Cardiac septum (tissue), 1 donor: ENCODE measurements at places on chromosomes 13 and 19. TPM values are rescaled to one million over a fixed set of nuclear protein-coding genes. Genes with fewer than 3 reads are reported as not detected.

The ERVK3-1 gene
- 17.1 TPM for total RNA-seq

The ZNF584 gene
- total RNA-seq = 19.8 TPM

The LILRB2 gene
- total RNA-seq = 2.8 TPM

The KCNK6 gene
- 14.1 TPM for total RNA-seq

The RXFP2 gene
- not detected for total RNA-seq

The CD37 gene
- total RNA-seq = 4.8 TPM

The LILRA5 gene
- total RNA-seq = 2.1 TPM

The ZNF439 gene
- total RNA-seq = 5.0 TPM

The RFPL4A gene
- total RNA-seq = 0.46 TPM

The BLOC1S3 gene
- 5.0 TPM for total RNA-seq

The KLK4 gene
- total RNA-seq = not detected

The TNFSF9 gene
- total RNA-seq = not detected

The OLFM4 gene
- 0.65 TPM for total RNA-seq

The MUC16 gene
- 0.03 TPM for total RNA-seq

The TEKTIP1 gene
- total RNA-seq = 1.7 TPM

The CCDC8 gene
- total RNA-seq = 34.2 TPM

The CCDC159 gene
- 24.2 TPM for total RNA-seq

The GPC6 gene
- total RNA-seq = 1.4 TPM

The C1QTNF9B gene
- total RNA-seq = 0.48 TPM

The NAPSA gene
- 0.24 TPM for total RNA-seq

The TTYH1 gene
- total RNA-seq = 1.3 TPM

The TIMM50 gene
- 62.0 TPM for total RNA-seq

The TLE2 gene
- 48.0 TPM for total RNA-seq

The APOE gene
- total RNA-seq = 26.6 TPM

The RNF225 gene
- not detected for total RNA-seq

The SIAH3 gene
- total RNA-seq = not detected

The TEX101 gene
- total RNA-seq = not detected

The CYP2F1 gene
- not detected for total RNA-seq

The ZNF555 gene
- 6.9 TPM for total RNA-seq

The ZNF225 gene
- total RNA-seq = 3.3 TPM

The IZUMO2 gene
- total RNA-seq = not detected

The CYP4F3 gene
- 1.00 TPM for total RNA-seq
